ENCODE measurements at places on chromosomes 6 and 20.

DNA sequence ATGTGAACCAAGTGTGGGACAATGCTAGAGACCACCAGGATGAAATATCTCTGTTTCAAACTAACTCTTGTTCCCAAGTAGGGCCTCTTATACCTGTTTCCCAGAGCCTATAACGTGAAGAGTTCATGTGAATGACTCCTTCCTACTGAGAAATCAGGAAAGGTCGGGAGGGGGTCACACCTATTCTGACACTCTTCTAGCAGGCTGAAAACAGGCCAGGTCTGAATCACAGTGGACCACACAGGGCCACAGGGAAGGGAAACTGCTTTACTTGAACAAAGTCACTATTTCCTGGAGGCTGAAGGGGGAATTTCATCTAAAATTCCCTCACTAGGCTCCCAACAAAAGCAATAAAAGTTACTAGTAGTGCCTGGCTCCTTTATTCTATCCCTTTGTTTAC is 88.4 kb upstream of the BMP2 start:
- DNase-seq: no peak

DNA sequence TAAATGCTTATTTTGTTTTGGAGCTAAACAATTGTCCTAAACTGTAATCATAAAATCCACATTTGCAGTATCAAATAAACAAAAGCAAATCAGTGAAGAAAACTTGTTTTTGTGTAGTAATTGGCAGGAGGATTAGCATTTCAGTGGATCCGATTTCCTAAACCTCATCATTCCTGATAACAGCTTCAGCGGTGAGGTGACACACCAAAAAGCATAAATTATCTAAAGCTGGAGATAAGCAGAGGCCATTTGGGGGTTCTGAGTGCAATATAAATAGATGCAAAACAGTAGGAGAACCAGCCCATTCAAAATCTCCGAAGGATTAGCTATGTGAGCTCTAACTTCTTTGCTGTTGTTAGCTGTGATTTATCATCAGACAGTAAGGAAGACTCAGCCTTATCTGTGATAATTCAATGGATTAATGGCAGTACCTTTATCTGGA is 235.8 kb downstream of the EPHA7 start:
- no peak for DNase-seq

GRCh38 chr20:59729506-59729905 is 125.2 kb downstream of the PHACTR3 start:
- no peak for DNase-seq

GRCh38 chr6:53439556-53439955 is 90.8 kb upstream of the ELOVL5 start:
- DNase-seq: no peak

DNA sequence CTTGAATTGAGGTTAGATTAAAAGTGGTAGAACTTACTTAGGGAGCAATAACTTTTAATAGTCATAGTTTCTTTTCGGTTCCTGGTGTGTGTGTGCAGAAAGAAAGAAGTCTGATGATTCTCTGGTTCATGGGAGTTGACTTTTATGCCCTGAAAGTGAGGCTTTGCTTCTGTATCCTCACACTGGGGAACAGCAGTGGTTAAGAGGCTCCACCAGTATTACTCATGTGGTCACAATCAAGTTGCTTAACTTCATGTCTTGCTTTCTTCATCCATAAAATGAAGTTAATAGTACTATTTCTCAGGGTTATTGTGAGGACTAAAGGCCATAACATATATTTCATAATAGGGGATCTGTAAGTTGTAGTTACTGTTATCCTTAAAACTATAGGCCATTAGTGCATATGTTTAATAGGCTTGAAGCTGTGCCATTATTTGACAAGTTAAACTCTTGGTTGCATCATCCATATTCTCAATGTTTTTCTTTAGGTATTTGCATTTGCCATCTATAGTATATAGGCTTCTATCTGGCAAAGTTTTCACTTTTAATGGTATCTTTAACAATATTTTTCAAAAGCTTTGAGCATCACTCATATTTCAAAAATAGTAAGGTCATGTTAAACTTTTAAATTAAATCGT is 262.4 kb downstream of the PLCB1 start:
- no peak for DNase-seq

- no peak for DNase-seq
These were observed 233.6 kb downstream of the TTLL2 start for GRCh38 chr6:167558246-167559177.

GRCh38 chr6:105902401-105903031 is 183.6 kb upstream of the PRDM1 start:
- no peak for DNase-seq

DNA sequence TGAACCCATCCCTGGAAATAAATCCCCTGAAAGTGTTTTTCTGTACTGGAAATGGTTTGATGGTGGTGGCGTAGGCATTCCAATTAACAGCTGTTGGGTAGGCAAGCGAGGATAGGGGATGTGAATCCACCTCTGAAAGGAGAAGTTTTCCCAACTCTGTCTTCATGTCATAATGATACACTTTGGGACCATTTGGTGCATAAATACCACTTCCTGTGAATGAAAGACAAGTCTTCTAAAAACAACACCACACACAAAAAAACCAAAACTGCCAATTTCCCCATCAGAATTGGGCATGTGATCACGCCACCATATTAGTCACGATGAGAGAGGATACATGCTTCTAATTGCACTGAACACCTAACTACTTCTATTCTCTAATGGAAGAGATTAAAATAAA is 6.4 kb downstream of the VNN2 start:
- no peak for DNase-seq

DNA sequence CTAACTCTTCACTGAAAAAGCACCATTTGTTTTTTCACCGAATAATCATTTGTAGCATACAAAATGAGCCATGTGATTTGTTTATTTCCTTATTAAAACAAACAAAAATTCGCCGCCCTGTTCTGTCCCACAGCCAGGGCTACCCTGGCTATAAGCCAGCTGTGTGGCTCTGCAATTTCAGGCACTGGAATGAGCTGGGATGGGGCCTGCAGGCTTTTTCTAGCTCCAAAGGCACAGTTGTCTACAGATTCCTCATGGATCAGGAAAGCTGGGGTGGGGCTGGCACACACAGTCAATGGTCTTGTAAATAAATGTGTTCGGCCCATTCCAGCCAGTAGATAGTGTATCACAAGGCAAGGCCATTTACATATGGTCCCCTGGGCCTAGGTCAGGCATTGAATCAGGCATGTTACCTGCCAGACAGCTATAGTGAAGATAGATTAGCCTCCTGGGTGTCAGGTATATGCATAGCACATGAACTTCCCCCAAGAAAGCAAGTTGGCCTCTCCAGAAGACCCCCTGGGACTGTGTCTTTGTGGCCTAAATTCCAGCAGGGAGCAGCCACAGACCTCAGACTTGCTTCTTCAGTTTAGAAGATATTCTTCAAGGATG is 608.9 kb downstream of the MAFB start:
- DNase-seq: no peak

DNA sequence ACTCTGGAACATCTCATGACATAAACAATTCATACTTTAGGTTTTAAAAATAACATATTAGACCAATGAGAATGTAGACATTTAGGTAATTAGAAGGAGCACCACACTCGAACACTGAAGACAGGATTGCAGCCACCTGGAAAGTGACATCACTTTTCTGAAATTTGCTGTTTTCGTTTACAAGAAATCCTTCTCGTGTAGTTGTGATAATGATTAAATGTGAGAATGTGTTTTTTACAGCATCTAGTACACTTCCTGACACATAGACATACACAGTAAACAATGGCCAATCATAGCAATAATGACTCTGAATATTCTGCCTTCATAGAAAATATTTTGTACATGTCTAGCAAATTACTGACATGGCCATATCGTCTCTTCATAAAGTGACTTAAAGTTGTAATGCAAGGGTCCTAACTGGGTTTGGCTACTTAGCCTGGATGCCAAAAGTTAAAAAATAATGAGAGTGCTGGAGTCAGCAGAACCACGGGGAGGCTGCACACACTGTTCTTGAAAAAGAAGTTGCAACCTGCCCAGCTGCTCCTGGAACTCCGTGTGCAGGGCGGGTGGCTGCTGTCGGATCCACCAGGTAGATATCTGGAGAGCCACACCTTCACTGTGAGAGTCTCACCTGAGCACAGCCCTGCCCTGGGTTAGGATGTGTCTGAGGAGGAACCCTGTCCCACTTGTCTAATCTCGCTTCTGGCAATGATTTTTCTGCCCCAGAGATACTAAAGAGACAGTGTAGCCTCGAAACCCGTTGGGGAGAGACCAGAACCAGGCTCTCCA is 212.9 kb downstream of the QKI start:
- no peak for DNase-seq

DNA sequence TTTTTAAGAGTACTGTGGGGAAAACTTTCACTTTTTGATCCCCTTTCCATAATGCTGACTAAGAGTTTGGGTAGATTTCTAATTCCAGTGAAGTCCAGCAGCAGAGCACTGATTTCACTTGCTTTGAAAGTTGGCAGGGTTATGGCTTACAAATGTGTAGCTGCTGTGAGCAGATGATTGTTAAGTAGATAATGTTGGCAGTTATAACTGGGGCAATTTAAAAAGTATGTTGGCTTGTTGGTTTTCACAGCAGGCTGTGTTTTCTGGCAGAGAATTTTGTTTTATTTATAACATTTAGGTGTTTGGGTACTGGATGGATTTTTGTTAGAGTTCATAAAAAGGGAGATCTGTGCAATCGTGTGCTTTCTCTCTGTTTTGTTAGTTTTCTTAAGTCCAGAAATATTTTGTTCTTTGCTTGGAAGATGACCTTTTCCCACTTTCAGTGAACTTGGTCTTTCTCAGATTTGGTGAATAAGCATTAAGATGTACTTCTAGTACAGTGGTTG is 31.4 kb downstream of the AFDN start:
- DNase-seq: no peak

DNA sequence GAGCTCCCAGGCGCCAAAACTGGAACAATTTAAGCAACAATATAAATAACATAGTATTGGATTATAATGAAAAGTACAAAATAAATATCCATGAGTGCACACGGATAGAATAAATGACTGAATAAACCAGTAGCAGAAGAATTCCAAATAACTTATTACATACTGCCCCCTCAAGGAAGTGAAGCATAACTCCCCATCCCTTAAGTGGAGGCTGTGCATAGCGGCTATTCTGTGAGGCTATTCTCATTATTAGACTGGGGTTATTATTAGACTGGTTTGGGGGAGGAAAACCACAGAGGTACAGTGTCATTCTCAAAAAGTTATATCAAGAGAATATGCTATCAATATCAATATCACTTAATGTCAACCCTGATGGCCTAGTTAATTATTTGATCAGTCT is 94.4 kb upstream of the SIRPA start:
- no peak for DNase-seq

Measured in nephron progenitor cell (in vitro differentiated cells).